ENCODE measurements at places on chromosomes 7 and 10.

- DNase-seq: no peak
These were observed 16.0 kb downstream of the GATA3 start for GRCh38 chr10:8070440-8070839.

GRCh38 chr10:94264085-94264484 lies 98.7 kb downstream of the NOC3L start:
- no peak for DNase-seq

GRCh38 chr10:103244666-103245271 lies 918 bp upstream of the RPEL1 start:
- peak; percentile 34 for DNase-seq

DNA sequence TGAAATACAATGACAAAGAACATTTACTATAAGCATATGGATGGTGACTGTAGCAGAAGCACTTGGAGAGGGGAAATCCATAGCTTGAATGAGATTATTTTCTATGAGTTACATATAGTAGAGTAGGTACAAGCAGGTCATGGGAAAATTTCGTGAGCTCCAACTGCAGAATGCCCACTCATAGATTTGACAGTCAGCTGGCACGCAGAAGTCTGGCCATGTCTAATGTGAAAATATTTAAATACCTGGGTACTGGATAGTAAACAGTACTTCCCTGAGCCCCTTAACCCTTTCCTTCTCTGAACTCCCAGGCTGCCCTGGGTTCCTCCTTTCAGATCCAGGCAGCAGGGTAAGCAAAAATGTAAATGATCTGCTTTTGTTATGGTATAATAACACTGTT lies 209.7 kb downstream of the OTUD1 start:
- no peak for DNase-seq

- no peak for DNase-seq
These were observed 16.4 kb downstream of the PDAP1 start for GRCh38 chr7:99392046-99392445.

DNA sequence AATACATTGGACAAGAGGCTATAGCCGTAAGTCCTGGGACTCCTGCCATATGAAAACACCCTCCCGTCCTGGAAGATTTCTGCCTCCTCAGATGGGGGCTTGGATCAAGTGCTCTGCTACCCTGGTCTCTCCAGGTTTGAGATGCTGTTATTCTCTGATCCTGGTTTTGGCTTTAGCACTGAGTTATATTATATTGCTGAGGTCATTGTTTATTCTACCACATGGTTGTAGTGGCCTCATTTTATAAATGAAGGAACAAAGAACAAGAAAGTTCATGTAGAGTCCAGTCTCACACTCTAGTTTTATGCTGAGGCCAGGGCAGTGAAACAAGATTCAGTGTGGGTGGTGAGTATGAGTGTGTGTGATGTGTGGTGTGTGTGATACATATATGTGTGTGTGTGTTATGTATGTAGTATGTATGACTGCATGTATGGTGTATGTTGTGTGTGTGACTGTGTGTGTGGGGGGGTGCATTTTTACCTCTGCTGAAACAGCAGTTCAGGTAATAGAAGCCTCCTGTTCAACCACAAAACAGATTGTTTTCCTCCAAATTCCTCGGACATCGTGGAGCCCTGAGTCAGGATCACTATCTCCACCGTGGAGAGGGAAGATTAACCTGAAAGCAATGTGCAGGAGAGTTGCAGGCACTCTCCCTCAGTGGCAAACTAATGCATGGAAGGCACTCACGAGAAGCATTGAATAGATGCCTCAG lies 80.7 kb downstream of the C7orf25 start:
- DNase-seq: no peak

DNA sequence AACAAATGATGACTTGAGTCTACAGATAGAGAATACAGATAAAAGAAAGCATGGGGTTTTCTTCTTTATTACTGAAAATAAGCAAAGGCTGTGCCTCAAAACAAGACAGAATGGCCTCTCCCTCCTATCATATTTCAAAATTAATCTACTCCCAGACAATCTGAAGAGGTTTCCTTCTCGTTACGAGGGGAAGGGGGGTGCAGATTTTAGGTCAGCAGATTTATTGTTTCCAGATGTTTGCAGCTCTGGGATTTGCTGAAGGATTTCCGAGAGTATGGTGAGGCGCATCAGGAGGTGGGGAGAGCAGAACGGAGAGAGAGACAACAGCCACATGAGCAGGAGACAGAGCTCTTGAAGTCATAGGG lies 89.8 kb downstream of the KIAA1549 start:
- no peak for DNase-seq

GRCh38 chr10:9634466-9634865 lies 1383.2 kb upstream of the CELF2 start:
- no peak for DNase-seq

DNA sequence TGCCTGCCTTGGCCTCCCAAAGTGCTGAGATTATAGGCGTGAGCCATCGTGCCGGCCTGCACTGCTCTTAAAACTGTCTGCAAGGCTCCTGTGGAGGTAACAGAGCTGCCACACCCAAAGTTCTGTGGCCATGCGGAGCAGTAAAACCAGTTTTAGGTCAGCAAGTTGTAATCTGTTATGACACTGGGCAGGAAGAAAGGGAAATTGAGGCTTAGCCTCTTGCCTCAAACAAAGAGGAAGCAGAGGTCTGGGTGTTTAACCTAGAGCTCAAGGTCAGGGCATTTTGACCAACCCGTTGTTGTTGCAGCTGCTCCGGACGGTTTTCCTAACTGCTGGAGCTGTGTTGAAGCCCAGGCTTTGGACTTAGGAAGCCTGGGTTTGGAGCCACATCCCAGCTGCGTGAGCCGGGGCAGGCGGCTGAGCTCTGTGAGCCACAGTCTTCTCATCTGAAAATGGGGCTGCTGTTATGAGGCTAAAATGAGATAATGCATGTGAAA lies 7.4 kb upstream of the RRP12 start:
- no peak for DNase-seq

GRCh38 chr7:129017264-129017663 lies 37.6 kb downstream of the TNPO3 start:
- no peak for DNase-seq

- DNase-seq: no peak
These were observed 116.8 kb downstream of the ETV1 start for GRCh38 chr7:13872709-13873108.

- no peak for DNase-seq
These were observed 20.8 kb downstream of the EZH2 start for GRCh38 chr7:148863324-148863723.

GRCh38 chr7:11082552-11083213 lies 109.0 kb downstream of the PHF14 start:
- DNase-seq: no peak

DNA sequence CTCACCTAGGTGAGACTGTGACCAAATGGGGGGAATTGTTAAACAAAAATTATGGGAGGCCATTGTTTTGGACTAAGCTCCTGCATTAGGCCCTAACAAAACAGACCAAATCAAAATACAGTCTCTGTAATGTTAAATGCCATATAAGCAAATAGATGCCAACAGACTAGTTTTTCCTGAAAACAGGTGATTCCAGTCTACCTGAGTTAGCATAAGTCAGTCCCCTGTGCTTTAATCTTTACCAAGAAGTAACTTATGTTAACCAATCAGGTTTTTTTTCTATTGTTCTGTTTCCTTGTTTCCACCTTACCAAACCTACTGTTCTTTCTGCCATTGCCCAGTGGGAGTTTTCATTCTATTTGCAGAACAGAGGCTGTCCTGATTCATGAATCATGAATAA lies 48.0 kb downstream of the PDZD8 start:
- DNase-seq: no peak

GRCh38 chr7:108030516-108030915 lies 27.6 kb upstream of the LAMB1 start:
- DNase-seq: no peak

DNA sequence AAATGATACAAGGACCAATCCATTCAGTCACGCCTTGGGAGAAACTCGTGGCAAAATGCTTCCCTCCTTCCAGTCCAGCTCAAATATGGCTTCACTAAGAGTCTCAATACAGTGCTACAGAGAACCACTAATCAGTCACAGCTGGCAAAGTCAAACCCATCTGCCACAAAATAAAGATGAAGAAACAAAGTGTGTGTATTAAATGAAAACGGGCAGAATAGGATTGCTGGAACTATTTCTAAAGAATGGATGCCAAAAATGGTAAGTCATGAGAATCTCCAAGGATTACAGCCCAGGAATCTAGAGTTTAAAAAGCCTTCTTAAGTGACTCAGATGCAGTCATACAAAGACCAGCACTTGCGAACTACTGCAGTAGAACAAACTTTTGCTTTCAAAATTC lies 61.9 kb downstream of the CACUL1 start:
- no peak for DNase-seq

DNA sequence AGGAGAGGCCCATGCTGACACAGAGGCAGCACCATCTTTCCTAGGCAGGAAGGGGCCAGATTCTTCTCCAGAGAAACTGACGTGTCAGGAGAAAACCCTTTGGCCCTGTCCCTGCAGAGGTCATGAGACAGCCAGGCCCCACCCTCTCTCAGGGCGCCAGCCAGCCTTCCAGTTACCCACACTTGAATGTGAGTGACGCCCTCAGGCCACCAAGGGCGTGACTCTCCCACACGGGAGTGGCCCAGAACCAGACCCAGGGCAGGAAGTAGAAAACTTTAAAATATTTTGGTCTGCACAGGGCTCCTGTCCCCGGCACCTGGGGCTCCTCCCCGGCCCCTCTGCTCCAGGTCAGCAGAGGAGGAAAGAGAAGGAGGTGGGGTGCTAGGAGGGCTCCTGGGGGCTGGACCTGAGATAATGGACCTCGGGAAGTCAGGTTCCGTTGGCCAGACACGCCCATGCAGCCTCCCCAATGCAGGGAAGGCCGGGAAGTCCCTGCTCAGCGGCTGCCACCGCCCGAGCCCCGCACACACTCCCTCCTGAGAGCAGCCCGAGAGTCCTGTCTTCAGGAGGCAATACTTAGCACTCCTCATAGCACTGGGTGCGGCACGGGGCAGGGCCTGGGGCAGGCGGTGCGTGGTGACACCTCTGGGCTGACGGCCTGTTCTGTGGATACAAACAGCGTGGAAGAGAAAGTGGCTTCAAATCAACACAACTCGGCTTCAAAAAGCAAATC lies 67.0 kb upstream of the CFAP46 start:
- DNase-seq: no peak

DNA sequence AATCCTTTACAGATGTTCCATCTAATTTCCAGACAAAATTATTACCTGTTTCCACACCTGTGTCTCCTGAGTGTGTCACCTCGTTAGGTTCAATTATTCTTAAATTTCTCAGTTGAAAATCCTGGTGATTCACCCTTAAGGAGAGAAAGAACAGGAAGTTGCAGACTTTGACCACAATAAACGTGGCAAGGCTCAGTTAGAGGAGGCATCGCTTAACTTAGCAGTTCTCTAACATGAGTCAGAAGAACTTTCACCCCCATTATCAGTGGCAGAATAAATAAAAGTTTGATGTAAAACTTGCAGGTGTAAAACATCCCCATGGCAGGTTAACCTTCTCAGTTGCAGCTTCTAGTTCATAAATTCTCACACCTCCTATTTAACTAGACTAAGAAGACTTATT lies 8.3 kb downstream of the XPNPEP1 start:
- no peak for DNase-seq

GRCh38 chr10:51014680-51015389 lies 59.5 kb upstream of the PRKG1 start:
- DNase-seq: no peak

DNA sequence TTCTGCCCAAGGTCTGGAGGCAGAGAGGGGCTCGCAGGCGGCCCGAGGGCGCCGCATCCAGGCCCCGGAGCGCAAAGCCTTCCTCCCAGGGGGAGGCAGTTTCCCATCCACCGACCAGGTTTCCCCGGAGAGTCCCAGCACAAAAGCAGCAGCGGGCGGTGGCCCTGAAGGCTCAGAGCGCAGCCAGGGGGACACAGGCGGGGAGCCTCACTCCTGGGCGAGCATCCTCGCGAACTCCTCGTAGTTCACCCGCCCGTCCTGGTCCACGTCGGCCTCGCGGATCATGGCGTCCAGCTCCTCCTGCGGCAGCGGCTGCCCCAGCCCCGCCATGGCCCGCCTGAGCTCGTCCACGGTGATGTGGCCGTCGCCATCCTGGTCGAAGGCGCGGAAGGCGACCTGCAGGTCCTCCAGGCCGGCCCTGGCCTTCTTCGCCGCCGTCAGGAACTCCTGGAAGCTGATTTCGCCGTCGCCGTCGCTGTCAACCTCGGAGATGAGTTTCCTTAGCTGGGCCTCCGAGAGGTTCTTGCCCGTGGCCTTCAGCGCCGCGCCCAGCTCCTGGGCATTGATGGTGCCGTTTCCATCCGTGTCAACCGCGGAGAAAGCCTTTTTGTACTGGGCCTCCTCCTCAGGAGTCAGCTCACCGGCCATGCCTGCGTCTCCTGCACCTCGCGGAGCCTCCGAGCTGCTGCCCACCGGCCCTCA lies 428 bp downstream of the CALML5 start:
- no peak for DNase-seq

DNA sequence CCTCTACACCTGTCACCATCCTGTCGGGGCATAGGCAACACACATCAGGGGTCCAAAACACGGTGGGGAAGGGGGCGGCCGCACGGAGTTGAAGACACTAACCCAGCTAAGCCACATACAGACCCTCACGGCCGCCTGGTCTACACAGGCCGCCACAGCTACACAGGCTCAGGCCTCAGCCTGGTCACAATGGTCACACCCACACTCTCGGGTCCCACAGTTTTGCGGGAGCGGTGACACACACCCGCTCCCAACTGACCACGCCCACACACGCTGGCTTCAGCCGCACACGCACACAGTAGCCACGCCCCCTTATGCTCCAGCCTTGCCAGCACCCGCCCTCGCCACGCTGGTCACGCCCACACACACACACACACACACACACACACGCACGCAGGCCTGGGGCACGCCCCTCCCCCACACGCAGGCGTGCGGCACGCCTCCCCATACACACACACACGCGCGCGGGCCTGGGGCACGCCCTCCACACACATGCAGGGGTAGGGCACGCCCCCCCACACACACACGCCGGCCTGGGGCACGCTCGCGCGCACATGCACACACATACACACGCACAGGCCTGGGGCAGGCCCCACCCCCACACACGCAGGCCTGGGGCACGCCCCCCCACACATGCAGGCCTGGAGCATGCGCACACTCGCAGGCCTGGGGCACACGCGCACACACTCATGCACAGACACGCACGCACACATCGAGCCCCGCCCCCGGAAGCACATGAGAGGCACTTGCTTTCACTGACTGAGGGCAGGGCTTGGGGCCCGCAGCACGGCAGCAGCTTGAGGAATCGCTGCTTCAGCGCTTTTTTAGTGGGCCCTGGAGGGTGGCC lies 12.3 kb upstream of the OGA start:
- peak; percentile 91 for DNase-seq

DNA sequence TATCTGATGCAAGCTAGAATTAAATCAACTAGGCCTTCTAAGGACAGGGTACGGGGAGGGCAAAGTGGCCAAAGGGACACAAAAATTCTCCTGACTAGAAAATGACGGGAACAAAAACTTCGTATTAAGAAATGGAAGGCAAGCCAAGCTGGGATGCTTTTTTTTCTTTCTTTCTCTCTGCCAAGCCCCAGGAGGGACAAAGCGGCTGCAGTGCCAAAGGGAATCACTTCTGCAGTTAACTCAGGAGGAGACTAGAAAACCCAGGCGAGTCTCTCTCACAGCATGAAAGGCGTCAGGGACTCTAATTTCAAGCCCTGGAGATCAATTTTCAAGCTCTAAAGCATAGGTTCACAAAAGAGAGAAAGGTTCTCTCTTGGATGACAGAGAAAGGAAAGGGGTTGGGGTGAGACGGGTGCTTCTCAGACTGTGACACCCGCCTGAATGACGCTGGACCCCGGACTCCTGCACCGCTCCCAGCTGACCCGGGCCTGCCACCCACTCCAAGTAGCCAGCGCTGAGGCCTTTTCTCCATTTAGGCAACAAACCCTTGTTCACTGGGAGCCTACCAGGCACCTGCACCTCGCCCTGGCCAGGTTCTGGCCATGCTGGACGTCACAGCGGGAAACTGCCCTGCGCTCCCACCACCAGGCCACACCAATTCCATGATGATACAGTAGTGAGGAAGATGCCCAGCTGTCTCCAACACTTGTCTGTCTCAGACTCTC lies 56.5 kb downstream of the KIAA1549 start:
- no peak for DNase-seq
